Right kidney (tissue), 9 donors: ENCODE measurements at places on chromosomes 13 and 19.

DNA sequence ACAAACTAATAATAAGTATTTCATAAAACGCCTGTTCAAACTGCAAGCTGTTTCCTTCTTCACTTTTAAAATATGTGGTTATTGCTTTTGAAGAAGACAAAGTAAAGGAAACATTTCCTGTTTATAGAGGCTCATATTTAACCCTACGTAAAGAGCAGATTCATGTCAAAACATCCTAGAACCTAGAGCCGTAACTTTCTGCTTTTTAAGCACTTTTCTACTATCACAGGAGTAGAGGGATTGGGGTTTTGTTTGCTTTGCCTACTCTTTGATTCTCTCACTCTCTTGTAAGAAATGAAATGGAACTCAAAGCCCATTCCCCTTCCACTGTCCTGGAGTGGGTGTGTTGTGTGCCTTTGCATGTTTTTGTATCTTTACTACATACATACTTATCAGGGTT, 54.0 kb upstream of the GPR183 start:
- DNase-seq: no peak

DNA sequence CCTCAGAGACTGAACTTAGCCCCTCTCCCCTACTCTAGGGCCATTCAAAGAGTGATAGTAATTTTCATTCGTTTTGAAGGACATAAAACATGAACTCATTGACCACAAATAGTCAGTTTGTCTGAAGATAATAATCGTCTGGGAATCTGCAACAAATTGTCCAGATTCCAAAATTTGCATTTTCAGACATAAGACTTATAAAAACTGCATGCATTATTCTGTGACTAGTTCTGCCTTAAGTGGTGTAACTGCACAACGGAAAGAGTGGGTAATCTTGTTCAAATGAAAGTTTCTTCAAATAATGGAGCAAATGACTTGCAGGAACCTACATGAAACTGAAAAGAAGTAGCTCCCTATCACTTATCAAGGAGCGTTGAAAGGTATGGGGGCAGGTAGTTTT, 8.4 kb downstream of the CSNK1A1L start:
- DNase-seq: no peak

DNA sequence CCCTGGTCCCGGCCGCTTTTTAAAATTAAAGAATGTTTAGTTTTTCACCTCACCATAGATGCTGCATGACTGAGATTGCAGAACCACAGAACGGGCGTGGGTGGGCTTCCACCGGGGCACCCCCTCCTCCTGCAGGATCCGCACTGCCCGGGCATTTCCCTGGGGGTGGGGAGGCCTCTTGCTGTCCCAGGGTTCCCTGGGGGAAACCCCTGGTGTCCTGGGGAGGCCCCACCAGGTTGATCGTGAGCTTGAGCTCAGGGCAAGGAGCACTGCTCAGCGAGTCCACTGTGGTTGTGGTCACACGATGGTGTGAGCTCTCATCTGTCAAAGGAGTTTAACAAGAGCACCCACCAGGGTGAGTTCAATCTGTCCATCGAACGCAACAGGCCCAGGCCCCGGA, 11.4 kb upstream of the TCF3 start:
- no peak for DNase-seq

DNA sequence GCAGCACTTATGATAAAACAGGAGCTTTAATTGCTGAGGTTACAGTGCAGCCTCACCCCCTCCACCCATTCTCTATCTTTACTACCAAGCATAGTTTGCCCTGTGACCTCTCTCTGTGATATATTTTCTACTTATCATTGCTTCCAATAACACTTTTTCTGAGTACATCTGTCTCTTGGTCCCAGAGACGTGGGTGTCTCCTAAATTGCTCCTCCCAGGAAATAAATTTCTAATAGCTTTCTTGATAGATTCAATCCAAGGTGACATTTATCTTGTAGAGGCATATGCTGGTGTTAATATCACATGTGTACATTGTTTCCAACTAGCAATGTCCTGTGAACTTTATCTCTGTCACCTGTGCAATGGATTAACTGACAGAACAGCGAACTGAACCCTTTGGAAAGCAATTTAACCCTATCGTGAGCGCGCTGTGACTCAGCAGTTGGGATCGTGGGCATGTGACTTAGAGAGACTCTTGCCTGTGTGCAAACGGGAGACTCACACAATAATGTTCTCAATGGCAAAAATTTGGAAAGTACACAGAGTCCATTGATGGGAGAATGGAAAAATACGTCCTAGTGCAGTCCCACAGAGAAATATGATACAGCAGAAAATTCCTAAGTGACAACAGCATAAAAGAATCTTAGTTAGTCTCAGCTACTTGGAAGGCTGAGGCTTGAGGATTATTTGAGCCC, 7.0 kb upstream of the MAP2K2 start:
- no peak for DNase-seq
